Activated CD8-positive, alpha-beta memory T cell treated with anti-CD3 and anti-CD28 coated beads for 4 hours (primary cell): ENCODE measurements at places on chromosomes 3 and 15.

DNA sequence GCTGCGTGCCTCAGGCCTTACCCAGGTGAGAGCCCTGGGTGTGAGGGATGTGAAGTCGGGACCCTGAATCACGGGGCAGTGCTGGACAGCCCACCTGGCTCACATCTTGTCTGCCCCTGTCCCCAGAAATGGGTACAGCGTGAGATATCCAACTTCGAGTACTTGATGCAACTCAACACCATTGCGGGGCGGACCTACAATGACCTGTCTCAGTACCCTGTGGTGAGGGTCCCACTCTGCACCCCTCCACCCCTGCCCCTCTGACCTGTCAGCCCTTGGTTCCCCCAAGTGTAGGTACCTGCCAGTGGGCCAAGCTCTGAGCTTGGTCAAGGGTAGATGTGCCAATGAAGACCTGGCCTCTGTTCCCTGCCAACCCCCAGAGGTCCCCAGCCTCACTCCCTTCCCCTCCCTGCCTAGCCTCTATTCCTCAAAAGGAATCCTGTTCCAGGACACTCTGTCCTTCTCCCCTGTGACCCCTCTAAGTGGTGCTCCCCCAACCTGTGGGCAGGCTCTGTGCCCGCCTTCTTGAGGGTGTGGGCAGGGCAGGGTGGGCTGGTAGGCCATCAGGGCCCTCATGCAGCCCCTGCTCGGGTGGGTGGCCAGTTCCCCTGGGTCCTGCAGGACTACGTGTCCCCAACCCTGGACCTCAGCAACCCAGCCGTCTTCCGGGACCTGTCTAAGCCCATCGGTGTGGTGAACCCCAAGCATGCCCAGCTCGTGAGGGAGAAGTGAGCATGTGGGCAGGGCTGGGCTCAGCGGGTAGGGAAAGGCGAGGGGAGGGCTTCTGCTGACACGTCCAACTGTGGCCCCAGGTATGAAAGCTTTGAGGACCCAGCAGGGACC, 25.1 kb downstream of the NBEAL2 start:
- no peak for DNase-seq

DNA sequence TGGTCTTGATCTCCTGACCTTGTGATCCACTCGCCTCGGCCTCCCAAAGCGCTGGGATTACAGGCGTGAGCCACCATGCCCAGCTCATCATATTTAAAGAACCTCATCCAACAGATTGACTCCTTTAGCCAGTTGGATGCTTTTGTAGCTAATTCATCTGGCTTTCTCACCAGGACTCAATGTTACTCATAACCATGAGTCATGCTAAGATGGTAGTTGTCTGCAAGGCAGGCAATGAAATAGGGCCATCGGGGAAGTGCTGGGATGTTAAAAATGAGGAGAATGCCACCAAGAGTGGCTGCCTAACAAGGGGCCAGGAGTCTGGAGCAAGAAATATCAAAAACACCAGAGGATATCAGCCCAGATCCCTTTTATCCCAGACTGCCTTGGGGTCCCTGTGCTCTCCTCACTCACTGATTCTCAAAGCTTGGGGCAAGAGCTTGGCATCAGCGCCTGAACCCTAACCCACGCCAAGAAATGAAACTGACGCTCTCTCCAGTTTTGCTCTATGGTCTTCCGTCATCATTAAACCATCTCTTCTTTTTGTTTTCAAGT, 7.4 kb upstream of the PCOLCE2 start:
- DNase-seq = no peak

DNA sequence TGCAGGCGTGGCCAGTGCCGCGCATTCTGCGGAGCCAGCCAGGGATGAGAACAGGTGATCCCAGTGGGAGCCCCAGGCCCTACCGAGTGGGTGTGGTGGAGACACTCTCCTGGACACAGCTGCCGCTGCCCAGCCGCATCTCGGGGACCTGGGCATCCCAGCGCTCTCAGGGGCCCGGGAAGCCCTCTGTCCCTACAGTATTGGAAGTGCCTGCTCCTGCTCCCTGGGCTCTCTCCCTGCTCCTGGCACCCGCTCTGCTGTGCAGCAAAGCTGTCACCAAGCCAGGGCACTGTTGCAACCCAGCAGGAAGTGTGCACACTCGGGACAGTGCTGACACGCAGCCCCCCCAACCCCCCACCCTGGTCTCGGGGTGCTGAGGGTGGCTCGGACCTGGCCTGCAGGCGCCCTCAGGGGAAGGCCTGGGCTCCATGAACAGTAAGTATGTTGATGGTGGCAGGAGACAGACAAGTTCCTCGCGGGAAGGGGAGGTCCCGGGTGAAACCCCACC, 1177.4 kb upstream of the GBE1 start:
- no peak for DNase-seq

- no peak for DNase-seq
Observed at GRCh38 chr15:60869851-60870250, 359.3 kb downstream of the RORA start.

DNA sequence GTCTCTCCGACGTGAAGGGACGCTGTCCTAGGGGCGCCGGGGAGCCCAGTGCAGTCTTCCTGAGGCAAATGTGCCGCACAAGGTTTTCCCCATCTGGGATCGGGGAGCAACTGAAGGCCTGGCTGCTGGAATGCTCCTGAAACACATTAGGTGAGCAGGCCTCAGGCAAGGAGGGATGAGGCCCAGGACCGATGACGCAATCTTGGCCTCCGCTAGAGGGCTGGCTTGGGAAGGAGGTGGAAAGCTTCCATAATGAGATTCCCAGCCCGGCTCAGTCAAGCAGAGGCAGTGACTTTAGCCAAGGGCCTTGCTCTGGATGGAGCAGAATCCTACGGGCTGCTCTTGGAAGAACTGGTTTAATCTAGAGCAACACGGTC, 50.8 kb downstream of the CPN2 start:
- no peak for DNase-seq

GRCh38 chr3:159652452-159652851, 336.2 kb upstream of the IL12A start:
- no peak for DNase-seq

DNA sequence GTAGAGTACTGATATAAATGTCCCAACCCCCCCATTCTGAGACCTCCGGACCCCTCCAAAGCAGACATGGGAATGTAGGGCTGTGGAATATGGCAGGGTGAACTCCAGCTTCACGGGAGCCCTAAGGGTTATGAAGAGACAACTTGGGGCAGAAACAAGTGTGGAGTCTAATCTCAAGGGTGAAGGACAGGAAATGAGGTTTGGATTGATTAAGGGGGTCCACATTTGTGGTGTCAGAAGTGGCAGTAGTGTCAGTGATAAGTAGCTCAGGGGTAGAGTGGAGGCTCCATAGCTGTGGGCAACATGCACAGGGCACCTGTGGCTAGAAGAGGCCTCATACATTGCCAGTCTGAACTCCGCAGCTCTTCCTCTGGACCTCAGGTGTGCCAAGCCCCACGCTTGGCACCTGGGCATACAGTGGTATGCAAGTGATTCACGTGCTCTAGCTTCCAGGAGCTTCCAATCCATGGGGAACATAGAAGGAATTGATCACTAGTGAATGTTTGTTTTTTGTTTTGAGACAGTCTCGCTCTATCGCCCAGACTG, 4.1 kb upstream of the P4HTM start:
- no peak for DNase-seq

DNA sequence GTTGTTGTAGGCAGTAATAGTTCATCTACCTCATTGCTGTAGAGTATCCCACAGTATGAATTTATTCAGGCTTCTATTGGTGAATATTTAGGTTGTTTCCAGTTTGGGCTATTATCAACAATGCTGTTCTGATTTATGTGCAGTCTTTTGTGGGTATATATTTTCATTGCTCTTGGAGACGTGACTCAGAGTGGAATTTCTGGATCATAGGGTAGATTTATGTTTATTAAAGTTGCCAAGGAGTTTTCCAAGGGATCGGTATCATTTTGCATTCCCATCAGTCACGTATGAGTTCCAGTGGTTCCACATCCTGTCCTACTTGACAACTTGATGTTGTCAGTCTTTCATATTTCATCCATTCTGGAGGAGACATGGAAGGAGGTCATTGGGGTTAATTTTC, 8.4 kb upstream of the HRH1 start:
- DNase-seq = no peak

DNA sequence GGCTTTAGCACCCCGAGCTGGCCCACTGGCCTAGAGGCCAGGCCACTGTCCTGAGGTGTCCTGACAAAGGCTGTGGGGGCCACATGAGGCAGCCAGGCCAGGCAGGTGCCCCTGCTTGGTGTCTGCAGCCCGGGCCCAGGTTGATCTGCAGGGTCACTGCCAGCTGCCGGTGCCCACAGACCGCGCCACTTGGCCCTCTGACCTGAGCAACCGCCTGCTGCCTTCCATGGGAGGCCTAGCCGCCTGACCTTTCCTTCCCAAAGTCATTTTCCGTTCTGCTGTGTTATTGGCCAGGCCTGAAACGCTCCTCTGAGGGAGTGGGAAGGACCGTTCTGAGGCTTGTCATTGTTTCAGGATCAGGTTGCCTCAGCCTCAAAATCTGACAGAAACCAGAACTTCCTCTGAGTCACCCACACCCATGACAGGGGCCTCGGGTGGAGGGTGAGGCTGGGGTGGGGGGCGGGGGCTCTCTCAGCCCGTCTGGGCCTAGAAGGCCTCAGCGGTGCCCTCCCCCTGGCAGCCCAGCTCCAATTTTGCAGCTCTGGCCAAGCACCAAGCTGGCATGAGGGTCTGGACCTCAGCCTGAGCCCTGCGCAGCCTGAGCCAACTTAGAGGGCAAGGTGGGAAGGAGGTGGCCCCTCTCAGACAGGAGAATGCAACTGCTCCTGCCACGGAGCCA, 140.7 kb upstream of the MEF2A start:
- DNase-seq = peak; percentile 23
